ENCODE measurements at places on chromosomes 7 and 10.
A peak's percentile ranks its signal among the peaks of the same experiment; 100 is the strongest.

- DNase-seq, result no peak
Measured at GRCh38 chr7:50196719-50197118, 103.7 kb upstream of the ZPBP start.

GRCh38 chr7:16770657-16771329 is 17.2 kb downstream of the TSPAN13 start:
- DNase-seq, result no peak

DNA sequence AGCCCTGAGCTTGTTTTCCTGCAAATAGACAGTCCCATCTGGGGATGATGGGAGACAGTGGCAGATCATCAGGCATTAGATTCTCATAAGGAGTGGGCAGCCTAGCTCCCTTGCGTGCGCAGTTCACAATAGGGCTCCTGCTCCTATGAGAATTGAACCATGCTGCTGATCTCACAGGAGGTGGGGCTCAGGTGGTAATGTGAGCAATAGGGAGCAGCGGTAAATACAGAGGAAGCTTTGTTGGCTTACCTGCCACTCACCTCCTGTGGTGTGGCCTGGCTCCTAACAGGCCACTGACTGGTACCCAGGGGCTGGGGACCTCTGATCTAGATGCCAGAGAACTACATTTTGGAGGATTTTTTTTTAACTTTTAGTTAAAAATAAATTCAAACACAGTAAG is 434.8 kb upstream of the MKI67 start:
- no peak for DNase-seq

- DNase-seq, result no peak
Measured at GRCh38 chr7:118005026-118005425, 131.8 kb upstream of the CTTNBP2 start.

GRCh38 chr7:17233603-17234002 is 64.8 kb upstream of the AHR start:
- no peak for DNase-seq

DNA sequence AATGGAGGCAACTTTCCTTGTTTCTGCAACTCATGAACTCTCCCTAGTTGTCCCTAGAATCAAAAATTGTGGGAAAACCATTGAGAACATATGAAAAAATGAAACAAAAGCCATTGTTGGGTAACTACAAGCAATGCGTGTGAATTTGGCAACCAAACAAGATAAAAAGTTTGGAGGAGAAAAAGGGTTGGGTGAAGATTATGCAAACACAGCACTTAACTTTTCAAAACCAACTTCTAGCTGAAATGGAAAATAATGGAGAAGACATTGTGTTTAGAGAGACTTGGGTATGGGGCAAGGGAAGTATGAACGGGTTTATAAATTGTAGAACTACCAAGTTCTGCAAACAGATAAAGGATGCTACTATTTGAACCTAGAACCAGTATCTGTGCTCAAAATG is 89.0 kb upstream of the SVIL start:
- no peak for DNase-seq

GRCh38 chr7:453597-454306 is 65.9 kb downstream of the PDGFA start:
- DNase-seq, result no peak

DNA sequence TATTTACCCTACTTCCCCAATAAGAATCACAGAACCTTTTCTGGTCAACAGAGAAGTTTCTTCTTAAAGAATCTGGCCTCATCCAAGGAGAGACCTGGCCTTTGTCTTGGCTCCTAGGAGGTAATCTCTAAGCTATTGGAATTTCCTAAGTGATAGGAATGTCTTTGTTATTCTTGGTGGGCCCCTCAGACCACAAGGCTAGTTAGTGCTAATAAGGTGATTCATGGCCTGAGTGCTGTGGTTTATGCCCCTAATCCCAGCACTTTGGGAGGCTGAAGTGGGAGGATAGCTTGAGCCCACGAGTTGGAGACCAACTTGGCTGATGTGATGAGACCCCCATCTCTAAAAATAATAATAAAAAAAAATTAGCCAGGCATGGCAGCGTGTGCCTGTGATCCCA is 60.0 kb upstream of the CYP2C18 start:
- no peak for DNase-seq

- no peak for DNase-seq
Measured at GRCh38 chr7:156155988-156156733, 343.9 kb upstream of the SHH start.

DNA sequence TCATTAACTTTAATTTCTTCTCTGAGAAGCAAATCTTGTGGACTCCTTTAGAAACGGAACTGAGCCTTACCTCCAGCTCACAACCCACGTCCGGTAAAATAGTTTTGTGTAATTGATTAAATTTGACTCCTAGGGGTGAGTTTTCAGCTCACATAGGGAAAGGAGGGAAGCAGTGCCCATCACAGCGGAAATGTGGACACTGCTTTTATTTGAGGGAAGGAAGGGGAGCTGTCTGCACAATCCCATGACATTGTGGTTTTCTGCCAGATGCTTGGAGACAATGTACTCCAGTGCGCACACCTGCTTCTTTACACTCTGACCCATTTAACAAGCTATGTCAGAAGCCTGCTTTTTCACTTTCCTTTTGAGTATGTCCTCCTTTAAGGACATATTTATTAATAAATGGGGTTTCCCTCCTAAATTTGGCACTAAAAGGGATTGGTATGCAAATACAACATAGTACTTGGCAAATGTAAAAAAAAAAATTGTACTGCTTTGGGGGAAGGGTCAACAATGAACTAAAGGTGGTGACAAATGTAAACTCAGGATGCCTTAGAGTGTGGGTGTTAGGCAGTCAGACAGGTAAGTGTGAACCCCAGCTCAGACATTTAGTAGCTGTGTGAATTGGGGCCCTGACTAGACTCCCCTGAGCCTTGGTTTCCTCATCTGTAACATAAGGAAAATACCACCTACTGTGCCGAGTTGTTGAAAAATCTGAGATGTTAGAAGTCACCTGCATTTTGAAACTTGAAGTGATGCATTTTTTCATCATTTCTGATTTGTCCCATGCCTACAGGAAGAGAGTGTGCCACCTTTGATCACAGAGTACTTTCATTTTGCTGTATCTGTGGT is 90.2 kb upstream of the KLF6 start:
- DNase-seq, result no peak

- DNase-seq, result no peak
Measured at GRCh38 chr7:135769005-135769802, 20.6 kb upstream of the FAM180A start.

GRCh38 chr10:14184841-14185315 is 145.8 kb downstream of the FRMD4A start:
- DNase-seq, result no peak

GRCh38 chr10:84634636-84635035 is 306.2 kb downstream of the CCSER2 start:
- DNase-seq, result no peak

DNA sequence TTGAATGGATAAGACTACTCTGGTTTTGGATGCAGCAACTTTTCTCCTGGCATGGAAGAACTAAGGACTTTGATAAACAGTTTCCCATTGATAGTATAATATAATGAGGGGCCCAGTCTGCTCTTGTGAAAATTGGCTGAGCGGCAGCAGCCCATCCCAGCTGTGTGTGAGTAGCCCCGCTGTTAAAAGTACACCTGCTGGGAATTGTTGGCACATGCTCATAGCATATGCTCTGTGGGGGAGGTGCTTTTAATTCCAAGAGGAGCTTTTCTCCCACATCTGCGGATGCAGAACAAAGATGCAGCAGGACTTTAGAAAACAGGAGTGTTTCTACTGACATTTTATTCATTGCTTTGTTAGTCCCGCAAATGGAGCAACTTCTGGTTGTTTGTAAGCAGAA is 19.0 kb downstream of the SRI start:
- DNase-seq, result no peak

GRCh38 chr10:130491693-130492050 is 355.5 kb downstream of the GLRX3 start:
- DNase-seq, result no peak

DNA sequence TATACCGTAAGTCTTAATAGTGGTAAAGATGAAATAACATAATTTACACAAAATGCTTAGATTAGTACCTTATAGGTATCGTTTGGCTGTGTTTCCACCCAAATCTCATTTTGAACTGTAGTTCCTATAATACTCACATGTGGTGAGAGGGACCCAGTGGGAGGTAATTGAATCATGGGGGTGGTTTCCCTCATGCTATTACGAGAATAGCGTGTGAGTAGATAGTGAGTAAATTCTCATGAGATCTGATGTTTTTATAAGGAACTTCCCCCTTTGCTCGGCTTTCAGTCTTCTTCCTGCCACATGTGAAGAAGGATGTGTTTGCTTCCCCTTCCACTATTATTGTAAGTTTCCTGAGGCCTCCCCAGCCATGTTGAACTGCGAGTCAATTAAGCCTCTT is 426.3 kb upstream of the POT1 start:
- no peak for DNase-seq

GRCh38 chr7:104126411-104126841 is 81.4 kb downstream of the ORC5 start:
- no peak for DNase-seq

DNA sequence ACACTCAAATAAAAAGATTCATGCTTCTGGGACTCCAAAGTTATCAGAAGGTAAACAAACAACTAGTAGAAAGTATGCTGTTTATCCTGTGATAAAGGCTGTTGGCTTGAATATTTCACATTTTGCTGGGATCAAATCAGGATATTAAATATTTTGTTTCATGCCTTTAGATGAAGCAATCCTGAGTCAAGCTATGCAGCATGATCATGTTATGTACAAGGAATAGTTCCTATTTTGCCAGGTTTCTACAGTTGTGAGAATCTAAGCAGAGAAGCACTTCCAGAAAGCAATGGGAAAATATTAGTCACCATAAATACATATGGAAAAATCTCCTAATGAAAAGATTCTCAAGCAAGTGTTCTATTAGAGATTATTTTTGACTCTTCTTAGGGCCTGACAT is 262.8 kb upstream of the PCDH15 start:
- no peak for DNase-seq

GRCh38 chr10:76723844-76724243 is 913.8 kb downstream of the KCNMA1 start:
- no peak for DNase-seq

- DNase-seq, result no peak
Measured at GRCh38 chr10:61897671-61898434, 3.6 kb upstream of the ARID5B start.

DNA sequence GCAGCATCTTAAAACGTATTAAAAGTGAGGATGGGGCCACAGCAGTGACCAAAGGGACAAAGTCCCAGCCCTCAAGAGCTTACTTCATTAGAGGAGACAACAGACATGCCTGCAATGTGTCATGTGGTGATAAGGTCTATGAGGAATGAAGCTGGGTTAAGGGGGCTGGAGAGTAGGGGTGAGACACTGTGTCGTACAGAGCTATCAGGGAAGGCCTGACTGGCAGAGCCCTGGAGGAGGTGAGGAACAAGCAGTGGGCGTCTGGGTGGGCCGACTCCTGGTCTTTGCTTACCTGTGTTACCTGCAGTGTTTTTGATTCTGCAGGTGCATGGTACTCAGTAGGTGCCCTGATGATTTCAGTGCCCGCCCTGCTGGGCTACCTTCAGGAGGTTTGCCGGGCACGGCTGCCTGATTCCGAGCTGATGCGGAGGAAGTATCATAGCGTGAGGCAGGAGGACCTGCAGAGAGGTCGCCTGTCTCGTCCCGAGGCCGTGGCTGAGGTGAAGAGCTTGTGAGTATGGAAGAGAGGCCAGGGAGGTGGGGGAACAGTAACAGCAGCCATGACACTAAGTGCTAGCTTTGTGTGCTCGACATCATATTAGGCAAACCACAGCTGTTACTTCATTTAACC is 7.6 kb downstream of the ZFYVE27 start:
- DNase-seq, result no peak

GRCh38 chr10:75191821-75192568 is 18.6 kb upstream of the VDAC2 start:
- peak; percentile 26 for DNase-seq

DNA sequence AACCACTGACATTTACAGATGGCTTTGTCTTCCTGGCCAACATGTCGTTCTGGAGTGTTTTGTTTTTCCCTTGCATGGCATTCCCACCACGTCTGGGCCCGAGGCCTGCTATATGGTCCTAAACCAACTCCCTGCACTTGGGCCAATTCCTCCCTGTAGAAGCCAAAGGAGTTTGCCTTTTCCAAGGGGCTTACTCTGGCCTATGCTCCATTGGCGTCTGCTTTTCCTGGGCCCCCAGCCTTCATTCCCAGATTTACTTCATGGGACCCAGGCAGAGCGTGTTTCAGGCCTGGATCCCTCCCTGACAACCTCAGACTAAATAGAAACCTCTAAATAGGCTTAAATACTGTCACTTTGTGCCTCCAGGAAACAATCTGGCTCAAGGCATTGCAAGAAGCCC is 60.7 kb downstream of the MINDY4 start:
- DNase-seq, result no peak

DNA sequence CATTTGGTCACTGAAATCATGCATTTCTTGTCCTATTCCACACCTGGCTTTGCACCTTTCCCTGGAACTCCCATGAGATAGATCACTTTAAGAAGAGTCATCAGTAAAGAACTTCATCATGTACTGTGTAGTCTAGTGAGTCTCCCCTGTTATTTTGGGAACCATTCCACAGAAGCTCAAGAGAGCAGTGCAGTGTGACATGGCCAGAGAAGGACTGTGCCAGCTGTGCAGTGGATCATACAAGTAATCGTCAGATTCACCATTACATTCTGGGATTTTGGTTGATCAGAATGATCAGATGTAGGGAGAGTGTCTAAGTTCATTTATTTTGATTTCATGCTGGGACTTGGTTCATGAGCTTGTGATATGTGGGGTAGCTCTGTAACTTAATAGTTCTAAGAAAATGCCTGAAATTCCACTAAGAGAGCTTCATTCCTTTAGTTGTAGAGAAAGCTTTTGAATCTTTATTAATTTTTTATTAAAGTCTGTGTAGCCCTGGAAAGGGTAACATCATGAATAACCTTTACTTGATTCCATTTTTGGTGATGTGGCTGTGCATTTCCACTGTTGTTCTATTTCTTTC is 166.8 kb downstream of the SUGCT start:
- no peak for DNase-seq

DNA sequence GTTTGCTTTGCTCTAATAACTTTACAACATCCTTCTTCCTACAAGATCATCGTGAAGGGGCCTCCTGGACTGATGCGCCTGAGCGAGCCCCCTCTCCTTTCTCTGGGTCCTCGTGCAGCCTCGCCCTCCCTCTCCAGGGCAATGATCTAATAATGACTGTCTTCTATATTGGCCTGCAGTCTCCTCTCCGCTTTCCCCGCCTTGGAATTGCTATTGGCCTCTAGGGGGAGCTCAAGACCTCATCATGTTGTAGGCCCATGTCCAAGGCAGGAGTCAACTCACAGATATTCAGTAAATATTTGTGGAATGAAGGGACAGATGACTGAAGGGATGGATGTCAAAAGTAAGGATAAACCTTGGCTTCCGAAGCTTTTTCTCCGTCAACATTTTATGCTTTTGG is 1180.3 kb downstream of the TYW1 start:
- no peak for DNase-seq

- no peak for DNase-seq
Measured at GRCh38 chr7:17947620-17948019, 7.3 kb upstream of the SNX13 start.

Measured in thoracic aorta (tissue), 2 donors.